ENCODE measurements at places on chromosomes 2 and 18.

- no peak for DNase-seq
These were observed 258.2 kb upstream of the THUMPD2 start for GRCh38 chr2:40037303-40037702.

DNA sequence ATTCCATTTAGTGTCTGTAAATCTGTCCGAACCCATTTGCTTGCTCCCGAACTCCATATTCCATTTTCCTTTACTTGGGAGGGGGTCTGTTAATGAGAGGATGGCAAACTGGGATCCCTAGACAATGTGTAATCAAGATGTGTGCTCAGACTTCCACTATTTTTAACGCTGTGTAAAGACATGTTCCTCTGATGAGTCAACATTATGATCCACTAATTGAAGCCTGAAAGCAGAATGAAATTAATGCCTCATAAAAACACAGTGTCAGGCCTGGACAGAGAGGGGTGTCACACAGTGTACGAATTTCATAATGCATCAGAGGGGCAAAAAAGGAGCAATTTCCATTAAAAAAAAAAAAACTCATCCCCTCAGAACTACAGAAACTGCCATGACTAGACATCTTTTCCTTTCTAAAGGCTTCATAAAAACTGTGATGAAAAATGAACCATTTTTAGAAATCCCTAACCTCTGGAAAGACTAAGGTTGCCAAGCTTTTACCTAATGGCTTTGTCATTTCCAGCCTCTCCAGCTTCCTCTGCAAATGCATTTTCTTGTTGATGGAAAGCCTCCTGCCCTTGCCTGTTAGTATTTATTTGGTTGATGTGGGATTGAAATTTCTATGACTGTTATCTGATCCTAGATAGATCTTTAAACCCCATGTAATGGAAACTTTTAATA, 209.2 kb upstream of the DCC start:
- peak; percentile 49 for DNase-seq

DNA sequence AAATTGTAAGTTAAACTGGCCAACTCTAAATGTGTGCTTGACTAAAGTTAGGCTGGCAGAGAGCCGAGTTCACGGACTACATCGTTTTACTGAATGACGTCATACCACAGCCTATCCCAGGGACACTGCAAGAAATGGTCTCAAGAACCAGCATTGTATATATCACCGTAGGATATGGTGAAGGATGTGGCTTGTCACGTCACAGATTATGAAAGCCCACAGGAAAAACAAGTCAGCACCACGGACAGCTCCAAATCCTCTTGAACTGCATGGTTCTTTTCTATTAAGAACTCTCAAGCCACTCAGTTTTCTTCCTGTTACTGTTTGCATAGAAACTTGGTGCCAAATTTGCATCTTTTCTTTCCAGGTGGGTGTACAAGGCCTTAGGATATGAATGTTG, 85.1 kb upstream of the ACAA2 start:
- peak; percentile 76 for DNase-seq

DNA sequence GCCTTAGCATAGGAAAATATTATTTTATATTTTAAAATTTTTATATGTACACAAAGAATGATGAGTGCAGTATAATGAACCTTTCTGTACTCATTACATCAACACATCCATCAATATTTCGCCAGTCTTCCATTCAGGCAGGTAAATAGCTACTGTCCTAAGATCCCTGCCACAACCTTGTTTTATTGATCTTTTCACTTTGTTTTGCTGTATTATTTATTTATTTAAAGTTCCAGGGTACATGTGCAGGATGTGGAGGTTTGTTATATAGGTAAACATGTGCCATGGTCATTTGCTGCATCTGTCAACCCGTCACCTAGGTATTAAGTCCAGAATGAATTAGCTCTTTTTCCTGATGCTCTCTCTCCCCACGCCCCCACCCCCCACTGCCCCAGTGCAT, 64.6 kb downstream of the INHBB start:
- no peak for DNase-seq

DNA sequence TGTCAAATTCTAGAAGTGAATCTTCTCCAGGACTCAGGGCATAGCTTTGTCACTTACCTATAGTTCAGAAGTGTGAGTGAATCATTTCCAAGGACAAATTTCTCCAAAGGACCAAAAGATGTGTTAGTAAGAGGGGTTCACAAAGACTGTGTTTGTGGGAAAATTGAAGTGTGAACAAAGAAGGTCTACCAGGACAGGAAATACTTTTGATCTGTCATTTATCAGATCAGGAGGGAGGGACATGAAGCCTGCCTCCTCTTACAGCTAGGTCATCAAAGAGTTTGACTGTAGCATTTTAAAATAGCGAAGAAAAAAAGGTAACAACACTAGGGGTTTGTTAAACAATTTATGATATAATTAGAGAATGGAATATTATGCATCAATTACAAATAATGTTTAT, 2.0 kb upstream of the CD28 start:
- no peak for DNase-seq

GRCh38 chr2:144989579-144990270, 469.8 kb upstream of the ZEB2 start:
- DNase-seq: no peak

GRCh38 chr18:23761941-23762340, 72.7 kb downstream of the LAMA3 start:
- no peak for DNase-seq

DNA sequence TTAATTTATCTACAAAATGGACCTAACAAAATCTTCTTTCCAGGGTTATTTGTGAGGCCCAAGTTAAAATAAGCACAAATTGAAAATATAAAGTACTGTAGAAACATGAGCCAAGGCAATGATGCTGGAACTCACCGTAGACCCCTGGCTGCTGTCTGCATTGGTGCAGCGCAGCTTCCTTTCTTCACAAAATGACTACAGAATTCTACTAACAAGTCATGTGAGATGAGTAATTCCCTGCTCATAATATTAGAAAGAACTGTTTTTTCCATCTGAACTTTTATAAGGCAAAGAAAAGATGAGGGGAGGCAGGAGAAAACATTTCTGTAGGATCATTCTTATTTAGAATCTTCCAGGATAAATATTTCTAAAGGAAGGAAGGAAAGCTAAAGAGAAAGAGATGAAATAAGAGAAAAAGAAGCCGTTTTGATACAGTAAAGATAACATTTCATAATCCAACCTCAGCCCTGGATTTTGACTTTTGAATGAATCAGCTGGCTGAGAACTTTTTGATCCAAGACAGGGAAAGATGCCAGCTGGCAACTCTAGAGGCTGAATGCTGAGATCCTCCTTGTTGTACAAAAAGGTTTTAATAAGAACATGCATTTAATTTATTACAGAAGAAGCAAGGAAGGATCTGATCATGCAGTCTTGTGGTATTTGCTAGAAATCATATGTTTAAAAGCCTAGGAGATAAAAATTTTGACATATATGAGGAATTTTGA, 183.9 kb upstream of the KLHL14 start:
- peak; percentile 70 for DNase-seq

DNA sequence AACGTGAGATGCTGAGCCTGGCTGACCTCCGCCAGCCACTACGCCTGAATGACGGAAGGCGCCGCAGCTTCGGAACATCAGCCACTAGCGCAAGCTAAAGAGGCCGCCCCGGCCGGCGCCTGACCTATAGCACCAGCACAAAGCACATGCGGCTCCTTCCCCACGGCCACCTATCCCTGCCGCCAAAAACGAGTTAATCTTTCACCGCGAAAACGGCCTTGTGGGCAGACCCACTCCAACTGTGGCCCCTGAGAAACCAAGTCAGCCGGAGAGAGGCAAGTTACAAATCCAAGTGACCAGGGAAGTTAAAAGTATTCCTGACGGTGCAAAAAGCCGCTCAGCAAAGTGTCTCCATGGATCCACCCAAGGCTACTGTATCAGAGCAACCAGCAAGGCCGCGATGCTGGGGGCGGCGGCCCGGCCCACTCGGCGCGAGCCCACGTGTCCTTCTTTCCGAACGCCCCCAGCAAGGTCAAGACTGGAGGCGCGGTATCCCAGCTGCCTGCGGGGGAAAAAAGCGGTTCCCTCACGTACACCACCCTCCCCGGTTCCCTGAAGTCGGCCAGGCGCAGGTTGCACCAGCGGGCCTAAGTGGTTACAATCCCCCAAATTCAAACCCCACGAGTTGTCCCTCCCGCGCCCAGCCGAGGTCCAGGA, 575 bp downstream of the HSPD1 start:
- DNase-seq: peak; percentile 22

GRCh38 chr18:2918761-2919550, 72.2 kb downstream of the EMILIN2 start:
- DNase-seq: no peak

DNA sequence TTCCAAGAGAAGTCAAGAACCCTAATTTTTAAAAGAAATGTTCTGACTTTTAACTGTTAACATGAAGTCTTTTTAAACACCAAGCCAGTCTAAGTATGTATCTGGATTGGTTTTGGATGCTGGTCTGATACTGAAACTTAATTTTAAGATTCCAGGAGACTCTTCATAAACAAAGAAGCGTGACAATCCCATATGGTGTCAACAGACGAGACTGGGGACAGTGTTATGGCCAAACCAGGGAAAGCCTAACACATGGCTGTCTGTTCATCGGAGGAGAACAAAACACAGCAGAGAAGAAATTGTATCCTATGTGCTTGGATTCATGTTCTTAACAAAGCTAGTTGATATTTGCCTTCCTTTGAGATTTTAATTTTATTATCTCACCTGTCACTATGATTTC, 80.5 kb upstream of the UPP2 start:
- no peak for DNase-seq

GRCh38 chr2:172613615-172614231, 57.8 kb downstream of the PDK1 start:
- peak; percentile 4 for DNase-seq
